ENCODE measurements at places on chromosomes 6 and 20.

DNA sequence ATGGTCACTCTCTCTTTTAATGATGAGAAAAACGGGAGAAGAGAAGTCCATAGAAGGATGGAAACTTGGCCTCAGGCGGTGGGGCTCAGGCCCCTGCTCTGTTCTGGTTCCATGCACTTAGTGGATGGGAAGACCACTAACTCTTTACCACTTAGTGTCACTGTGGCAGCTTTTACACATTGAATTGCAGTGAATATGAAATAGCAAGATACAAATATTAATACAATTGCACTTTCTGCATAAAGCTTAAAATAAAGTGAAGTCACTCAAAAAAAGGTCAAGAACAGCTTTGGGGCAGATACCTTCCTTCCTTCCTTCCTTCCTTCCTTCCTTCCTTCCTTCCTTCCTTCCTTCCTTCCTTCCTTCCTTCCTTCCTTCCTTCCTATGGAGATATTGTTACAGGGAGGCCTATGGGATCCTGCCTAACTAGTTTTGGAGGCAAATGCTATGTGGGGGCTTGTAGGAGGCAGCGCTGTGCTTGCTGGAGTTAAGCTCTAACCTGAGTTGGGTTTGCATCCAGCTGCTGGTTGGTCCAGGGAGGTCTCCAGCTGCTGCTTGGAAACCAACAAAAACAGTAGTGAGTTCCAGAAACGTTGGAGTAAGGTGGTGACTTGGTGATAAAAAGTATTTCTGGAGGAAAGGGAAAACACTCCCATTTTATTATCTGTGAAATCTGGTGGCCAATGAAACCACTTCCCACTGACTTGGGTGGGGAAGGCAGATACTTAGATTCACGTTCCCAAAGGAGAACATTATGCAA is 62.3 kb upstream of the NKX2-2 start:
- no peak for DNase-seq

GRCh38 chr6:27174958-27175357 is 72.5 kb upstream of the PRSS16 start:
- DNase-seq = no peak

DNA sequence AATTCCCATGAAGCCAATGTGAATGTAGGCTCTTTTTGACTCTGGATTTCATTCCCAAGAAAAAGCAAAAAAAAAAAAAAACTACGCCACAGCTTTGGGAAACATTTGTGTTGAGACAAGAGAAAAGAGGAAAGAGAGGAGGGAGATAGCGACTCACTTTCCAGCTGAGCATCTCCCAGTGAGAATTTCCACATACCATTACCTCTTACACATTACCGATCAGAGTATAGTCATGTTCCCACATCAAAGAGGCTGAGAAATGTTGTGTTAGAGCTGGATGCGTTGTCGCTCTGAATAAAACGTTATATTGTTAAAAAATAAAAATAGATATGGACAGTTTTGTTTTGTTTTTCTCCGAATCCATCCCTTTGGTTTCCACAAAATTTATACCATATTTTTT is 1019.3 kb upstream of the ADGRB3 start:
- DNase-seq = no peak

- DNase-seq = no peak
Observed at GRCh38 chr6:147447835-147448611, 60.5 kb upstream of the SAMD5 start.
